ENCODE measurements at places on chromosomes 2 and 18.

GRCh38 chr2:144999936-145000335 is 480.0 kb upstream of the ZEB2 start:
- DNase-seq = no peak

- DNase-seq = no peak
Measured at GRCh38 chr18:13879492-13879891, 35.8 kb downstream of the MC2R start.

- DNase-seq = no peak
Measured at GRCh38 chr2:48927355-48927754, 171.8 kb upstream of the LHCGR start.

DNA sequence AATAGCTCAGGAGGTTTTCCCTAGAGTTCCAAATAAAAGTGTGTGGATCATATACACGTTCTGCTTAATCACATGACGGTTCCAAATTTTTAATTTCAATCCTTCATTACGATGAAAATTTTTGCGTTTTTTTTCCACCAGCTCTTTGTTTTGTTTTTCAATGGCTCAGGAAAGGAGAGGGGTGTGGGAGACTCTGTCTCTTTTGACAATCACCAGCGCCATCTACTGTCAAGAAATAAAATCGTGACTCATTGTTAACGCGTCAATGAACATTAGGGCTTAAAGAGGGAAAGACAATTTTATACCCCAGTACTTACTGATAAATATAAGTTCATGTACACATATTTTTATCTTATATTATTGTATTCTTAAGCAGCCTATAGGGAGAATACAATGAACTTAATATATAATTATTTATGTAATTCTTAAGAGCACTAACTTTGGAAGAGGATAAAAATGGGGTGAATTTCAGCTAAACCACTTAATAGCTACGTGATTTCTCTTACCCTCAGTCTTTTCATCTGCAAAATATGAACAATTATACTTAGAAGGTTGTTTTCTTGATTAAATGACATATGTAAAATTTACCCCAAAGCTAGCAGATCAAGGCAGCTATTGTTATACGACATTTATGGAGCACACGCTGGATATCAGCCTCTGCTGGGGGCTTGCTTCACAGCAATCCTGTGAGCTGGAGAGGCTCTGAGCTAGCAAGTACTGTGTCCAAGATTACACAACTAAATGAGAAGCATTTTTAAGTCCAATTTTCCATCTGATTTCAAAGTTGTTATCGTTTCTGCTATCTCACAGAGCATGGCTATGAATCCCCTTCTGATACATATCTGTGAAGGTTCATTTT is 47.4 kb upstream of the RMDN2 start:
- peak; percentile 78 for DNase-seq

DNA sequence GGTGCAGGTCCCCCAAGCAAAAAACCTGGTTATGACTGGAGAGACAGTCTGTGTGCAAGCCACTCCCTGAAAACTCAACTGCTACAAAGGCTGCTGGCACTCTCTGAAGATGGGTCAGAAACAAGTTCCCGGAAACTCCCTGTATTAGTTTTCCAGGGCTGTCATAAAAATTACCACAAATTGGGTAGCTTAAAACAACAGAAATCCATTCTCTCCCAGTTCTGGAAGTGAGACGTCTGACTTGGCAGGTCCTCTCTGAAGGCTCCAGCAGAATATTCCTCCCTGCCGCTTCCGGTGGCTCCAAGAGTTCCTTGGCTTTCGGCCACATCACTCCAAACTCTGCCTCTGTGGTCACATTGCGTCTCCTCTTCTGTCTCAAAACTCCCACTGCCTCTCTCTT is 30.1 kb upstream of the SERPINE2 start:
- DNase-seq = no peak

DNA sequence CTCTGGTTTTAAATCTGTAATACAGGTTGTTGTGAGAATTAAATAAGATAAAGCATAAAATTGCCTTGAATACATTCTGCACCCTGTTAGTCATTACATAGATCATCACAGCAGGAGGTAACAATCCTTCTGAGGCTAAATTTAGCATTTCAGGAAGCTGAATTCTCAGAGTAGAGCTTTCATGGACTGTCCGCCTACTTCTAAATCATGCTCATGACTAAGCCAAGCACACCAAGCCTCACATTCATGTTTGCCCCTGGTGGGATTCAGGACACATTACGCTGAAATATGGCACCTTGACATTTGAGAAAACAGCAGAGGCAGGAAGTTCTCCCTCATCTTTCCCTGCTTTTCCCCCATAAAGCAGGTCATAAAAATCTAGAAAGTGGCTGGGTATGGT is 16.6 kb upstream of the PIK3C3 start:
- DNase-seq = no peak

- DNase-seq = no peak
Measured at GRCh38 chr2:7428454-7429204, 511.4 kb downstream of the RNF144A start.

DNA sequence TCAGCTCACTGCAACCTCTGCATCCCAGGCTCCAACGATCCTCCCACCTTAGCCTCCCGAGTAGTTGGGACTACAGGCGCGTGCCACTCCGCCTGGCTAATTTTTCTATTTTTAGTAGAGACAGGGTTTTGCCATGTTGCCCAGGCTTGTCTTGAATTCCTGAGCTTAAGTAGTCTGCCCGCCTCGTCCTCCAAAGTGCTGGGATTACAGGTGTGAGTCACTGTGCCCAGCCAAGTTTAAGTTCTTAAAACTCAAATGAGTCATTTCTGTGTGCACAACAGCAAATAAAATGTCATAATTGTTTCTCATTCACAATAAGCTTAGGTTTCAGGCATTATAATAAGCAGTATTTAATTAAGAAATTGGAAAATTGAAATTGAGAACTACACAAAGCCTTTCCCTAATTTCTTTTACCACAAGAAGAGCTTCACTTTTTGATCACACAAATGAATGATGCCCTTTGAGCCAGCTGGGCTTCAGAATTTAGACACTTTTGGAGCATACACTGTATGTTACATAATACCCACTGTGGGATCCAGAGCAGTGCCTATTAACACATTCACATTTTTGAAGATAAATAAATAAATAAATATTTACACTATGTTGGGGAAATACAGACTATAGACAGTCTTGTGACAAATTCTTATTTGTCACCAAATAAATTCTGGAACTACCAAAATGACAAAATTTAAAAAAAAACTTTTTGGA is 8.6 kb upstream of the ME2 start:
- DNase-seq = no peak

Measured in hematopoietic multipotent progenitor cell treated with erythropoietin and hydrocortisone succinate and interleukin-3 and kit ligand, for 8 days (in vitro differentiated cells).